OCI-M1 (cell line): ENCODE measurements at places on chromosomes 7 and 10.
A peak's percentile ranks its signal among the peaks of the same experiment; 100 is the strongest.

- no peak for DNase-seq
These were observed 2.4 kb upstream of the EVX1 start for GRCh38 chr7:27240015-27240731.

DNA sequence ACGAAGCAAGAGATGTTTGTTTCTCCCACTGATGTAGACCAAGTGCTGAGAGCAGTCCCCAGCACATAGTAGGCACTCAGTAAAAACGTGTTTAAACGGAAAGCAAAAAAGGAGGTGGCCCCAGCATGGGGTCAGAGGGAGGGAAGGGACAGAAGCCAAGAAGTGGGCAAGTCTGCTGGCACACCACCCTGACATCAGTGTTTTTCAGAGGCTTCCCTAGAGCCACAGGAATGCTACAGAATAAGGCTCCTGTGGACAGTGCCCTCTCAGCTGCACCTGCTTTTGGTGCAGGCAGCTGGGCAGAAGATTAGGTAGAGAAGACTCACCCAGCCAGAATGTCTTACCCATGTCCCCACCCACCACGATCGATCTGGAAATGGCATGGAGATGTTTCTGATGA, 8.3 kb upstream of the ANKRD1 start:
- no peak for DNase-seq

DNA sequence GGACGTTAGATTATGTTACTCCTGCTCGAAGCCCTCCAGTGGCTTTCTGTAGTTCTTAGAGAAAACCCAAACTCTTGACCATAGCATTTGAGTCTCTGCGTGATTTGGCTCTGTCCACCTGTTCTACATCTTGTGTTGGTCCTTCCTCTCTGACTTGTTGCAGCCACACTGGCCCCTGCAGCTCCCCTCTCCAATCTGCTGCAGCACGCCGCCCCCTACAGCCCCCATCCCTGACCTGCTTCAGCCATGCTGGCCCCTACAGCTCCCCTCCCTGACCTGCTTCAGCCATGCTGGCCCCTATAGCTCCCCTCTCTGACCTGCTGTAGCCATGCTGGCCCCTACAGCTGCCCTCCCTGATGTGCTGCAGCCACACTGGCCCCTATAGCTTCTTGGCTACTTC, 29.2 kb downstream of the TRRAP start:
- no peak for DNase-seq

DNA sequence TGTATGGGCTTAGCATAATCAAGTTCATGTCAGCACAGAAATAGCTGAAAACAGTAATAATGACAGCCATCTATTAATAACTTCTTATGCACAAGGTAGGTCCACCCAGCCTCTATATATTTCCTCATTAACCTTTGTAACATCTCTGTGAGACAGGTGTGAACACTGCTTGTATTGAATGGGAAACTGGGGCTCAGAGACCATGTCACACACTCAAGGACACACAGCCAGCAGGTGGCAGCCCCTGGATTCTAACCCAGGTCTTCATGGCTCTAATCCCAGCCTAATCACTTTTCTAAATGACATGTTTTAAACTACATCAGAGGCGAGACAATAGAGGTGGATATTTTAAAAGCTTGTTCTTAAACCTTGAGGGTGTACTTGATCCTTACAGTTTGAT, 591.4 kb downstream of the PARD3 start:
- DNase-seq = no peak

- peak; percentile 58 for DNase-seq
These were observed 363.9 kb downstream of the MALRD1 start for GRCh38 chr10:19412531-19412930.

DNA sequence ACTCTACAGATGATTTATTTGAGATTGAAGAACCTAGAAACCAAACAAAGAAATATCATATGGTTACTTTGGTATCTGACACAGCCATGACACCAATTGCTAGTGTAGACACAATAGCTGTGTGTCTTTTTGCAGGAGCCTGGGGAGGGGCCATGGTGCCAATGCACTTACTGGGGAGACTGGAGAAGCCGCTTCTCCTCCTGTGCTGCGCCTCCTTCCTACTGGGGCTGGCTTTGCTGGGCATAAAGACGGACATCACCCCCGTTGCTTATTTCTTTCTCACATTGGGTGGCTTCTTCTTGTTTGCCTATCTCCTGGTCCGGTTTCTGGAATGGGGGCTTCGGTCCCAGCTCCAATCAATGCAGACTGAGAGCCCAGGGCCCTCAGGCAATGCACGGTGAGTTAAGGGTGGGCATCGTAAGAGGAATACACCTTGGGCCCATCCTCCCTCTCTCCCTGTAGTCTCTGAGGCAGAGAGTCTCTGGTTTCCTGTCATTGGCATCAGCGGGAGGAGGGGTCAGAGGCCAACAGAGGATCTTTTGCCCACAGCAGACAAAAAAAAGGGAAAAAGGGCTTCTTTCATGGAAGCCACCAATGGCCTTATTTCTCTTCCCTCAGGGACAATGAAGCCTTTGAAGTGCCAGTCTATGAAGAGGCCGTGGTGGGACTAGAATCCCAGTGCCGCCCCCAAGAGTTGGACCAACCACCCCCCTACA, 1.2 kb downstream of the TMEM139 start:
- no peak for DNase-seq

DNA sequence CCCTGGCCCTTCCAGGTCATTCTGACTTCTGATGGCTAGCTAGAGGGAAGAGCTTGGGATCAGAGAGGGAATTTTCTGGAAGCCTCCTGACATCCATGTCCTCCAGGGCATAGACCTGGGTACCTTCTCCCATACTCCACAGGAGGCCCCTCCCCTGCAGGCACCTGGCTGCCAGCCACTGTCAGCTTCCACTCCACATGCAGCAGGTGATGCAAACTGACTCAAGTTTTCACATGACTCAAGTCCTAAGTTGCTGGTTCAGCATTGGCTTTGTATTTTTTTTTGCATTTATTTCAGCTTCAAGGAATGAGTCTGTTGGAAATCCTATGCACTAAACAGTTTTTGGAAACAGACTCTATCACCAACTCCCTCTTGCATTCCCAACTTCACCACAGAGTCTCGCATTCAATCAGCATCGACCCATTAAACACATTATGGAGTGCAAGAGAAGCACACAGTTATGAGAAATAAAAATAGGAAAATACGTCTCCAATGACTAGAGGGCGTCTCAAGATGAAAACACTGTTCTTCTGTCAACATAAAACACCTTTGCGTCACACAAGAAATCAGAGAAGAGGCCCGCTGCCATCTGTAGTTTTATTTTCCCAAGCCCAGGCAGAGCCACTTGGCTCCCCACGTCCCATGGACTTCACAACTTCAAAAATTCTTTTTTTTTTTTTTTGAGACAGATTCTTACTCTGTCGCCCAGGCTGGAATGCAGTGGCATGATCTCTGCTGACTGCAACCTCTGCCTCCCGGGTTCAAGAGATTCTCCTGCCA, 362.6 kb upstream of the MGMT start:
- no peak for DNase-seq

GRCh38 chr7:121126801-121127534, 138.5 kb downstream of the CPED1 start:
- DNase-seq = peak; percentile 16

DNA sequence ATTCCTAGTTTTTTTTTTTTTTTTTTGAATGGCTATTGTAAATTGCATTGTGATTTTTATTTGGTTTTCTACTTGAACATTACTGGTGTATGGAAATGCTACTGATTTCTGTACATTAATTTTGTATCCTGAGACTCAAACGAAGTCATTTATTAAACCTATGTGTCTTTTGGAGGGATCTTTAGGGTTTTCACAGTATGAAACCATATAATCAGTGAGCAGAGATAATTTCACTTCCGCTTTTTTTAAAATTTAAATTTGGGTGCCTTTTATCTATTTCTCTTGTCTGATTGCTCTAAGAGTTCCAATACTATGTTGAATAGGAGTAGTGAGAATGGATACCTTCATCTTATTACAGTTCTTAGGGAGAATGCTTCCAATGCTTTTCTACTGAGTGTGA, 102.7 kb downstream of the ZWINT start:
- DNase-seq = peak; percentile 25

DNA sequence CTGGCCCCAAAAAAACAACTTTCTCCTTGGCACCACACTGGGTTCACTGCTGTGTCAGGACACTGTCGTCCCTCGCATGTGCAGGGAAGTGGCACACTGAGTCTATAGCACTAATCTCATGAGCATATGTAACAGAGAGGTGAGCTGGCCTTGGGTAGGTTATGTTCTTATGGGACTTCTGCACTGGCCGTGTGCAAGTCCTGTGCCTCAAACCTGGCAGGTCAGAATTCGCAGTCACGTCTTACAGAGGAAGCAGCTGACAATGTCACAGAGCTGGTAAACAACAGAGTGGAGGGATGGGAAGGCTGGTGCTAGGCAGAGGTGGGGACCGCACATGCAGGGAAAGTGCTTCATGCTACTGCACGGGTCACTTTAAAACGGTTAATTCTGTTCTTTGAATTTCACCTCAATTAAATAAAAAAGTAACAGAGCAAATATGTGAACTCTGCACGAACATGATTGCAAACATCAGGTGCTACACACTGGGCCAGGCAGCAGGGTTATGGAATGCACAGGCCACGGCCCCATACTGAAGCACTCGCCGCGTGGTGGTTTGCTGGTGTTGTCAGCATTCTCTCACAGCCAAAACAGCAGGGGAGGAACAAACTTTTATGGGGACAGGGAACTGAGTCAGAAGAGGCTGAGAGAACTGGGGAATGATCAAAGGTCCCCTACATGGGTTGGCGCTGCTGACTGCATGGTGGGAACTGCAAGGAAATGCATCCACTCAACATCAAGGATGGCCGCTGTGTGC, 54.2 kb downstream of the VOPP1 start:
- DNase-seq = no peak

DNA sequence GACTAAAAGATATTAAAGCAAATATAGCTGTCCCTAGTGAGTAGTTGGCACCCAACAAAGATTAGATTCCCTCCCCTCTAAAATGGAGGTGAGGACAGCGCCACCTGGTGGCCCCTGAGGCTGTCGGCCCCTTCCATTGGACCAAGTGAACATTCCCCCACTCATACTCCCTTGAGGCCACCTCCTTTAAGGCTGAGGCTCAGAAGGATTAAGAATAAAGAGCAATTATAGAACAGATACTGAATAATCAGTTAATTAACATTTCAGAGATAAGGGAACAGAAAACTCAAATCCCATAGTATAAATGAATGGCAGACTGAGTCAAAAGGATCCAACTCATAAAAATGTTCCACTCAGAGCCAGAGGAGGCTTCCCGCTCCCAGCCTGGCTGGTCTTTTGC, 130.4 kb upstream of the GHITM start:
- peak; percentile 74 for DNase-seq

- DNase-seq = peak; percentile 74
These were observed 23.5 kb downstream of the PWWP2B start for GRCh38 chr10:132420469-132420980.

GRCh38 chr7:54355842-54356241, 186.3 kb upstream of the VSTM2A start:
- DNase-seq = no peak

GRCh38 chr10:131774681-131775085, 126.1 kb upstream of the PPP2R2D start:
- DNase-seq = no peak

GRCh38 chr7:130959743-130960207, 225.8 kb upstream of the KLF14 start:
- peak; percentile 87 for DNase-seq

GRCh38 chr10:17309435-17309834, 81.4 kb downstream of the VIM start:
- DNase-seq = no peak

GRCh38 chr7:20409961-20410360, 79.3 kb downstream of the ITGB8 start:
- no peak for DNase-seq

DNA sequence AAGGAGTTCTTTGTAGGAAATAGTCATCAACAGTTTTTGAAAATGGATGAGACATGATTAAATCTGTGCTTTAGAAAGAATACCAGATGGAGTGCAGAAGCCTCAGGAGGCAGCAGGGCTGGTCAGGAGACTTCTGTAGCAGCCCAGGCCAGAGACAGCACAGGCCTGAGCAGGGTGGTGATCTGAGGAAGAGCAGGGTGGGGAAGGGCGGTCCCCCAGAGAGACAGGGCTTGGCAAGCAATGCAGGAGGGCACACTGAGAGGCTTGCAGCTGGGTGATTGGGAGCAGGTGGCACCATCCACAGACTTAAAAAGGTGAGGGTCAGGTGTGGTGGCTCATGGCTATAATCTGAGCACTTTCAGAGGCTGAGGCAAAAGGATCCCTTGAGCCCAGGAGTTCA, 4.3 kb upstream of the SMKR1 start:
- DNase-seq = no peak

- no peak for DNase-seq
These were observed 36.5 kb downstream of the ETV1 start for GRCh38 chr7:13952921-13953320.

DNA sequence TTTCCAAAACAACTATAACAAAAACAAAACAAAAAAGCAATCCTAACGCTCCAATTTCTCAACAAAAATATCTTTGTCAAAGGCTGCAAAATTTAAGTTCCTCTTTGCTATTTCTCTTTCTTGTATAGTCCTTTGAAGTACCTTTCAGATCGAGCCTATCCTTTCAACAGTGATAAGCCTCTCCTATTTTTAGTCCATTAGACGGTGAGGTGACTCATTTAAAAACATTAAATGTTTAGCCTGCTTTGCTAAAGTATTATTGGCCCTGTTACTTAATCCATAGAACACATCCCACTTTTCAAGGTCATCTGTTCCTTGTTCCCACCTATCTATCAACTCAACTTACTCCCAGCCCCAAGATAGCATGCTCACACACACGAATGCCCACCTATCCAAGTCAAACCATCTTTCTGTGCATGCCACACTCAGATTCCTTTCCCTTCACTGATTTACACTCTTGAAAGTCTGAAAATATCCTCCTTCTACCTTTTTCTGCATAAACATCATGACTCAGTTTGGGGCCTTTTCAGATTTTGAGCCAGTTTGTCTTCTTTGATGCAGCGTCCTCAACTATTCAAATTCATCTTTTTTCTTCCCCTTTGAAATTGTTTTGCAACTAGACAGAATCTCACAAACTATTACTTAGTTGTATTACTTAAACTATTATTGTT, 224.9 kb upstream of the TMEM229A start:
- DNase-seq = peak; percentile 33

DNA sequence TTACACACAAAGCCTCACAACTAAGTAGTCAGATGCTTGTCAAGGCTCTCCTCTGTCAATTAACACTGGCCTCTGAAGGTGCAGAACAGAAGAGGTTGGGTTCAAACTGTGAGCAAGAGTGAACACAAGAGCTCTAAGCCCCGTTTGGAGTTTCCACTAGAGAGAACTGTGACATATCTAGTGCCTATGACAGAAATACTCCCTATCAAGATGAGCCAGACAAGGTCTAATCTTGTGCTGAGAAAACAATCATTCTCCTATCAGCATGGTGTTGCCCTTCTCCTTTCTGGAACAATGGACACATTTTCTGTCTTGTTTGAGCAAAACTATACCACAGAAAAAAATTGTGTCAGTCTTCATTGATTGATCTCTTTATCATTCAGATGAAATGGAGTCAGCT, 62.4 kb upstream of the CCDC71L start:
- DNase-seq = peak; percentile 21

- DNase-seq = no peak
These were observed 248.3 kb downstream of the ADARB2 start for GRCh38 chr10:1488970-1489548.

- no peak for DNase-seq
These were observed 45.6 kb upstream of the PDE1C start for GRCh38 chr7:32115831-32116230.

- DNase-seq = no peak
These were observed 220.7 kb downstream of the TNS3 start for GRCh38 chr7:47361236-47361635.

GRCh38 chr7:40437936-40438634, 303.3 kb downstream of the SUGCT start:
- no peak for DNase-seq
